ENCODE measurements at places on chromosomes 16 and 17.

GRCh38 chr16:64149756-64150155 lies 972.1 kb downstream of the CDH11 start:
- DNase-seq, result no peak

DNA sequence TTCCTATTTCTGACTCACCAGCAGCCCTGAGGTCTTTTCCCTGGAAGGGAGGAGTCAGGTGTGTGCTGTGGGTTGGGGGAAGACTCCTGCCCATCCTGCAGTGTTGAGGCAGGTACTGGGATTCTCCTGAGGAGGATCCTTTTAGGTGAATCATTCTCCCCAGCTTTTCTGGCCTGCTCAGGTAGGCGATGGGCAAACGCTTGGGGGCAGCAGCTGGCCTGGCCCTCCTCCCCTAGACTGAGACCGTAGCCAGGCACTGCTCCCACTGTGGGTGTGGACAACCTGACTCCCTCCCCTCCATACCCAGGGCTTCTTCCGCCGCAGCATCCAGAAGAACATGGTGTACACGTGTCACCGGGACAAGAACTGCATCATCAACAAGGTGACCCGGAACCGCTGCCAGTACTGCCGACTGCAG lies 15.1 kb downstream of the GJD3 start:
- DNase-seq, result no peak

DNA sequence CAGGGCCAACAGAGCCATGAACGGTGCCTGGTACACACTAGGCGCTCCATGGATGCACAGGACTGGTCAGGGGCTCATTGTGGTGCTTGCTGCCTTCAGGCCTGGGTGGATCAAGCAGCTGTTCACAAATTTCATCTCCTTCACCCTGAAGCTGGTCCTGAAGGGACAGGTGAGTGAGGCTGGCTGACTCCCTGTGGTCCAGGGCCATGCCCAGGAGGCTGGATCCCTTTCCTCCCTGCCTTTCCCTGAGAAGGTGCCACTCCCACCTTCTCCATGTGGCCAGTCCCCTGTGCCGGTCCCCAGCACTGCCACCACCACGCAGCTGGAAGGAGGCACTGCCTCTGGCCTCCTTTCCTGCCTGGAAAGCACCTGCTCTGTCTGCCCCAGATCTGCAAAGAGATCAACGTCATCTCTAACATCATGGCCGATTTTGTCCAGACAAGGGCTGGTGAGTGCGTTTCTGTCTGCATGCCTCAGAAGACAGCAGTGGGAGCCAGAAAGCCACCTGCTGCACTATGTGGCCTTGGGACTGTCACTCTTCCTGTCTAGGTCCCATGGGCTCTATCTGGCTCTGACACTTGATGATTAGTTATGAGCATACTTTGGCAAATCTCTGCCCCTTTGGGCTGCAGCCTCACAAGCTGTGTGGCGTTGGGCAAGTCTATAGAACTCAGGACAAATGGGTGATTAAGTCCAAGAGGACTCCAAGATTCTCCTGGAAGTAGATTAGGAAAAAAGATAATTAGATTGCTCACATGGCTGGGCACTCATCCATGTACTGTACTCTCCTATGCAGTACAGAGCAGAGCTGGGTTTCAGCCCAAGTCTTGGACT lies 9.4 kb downstream of the CETP start:
- no peak for DNase-seq

DNA sequence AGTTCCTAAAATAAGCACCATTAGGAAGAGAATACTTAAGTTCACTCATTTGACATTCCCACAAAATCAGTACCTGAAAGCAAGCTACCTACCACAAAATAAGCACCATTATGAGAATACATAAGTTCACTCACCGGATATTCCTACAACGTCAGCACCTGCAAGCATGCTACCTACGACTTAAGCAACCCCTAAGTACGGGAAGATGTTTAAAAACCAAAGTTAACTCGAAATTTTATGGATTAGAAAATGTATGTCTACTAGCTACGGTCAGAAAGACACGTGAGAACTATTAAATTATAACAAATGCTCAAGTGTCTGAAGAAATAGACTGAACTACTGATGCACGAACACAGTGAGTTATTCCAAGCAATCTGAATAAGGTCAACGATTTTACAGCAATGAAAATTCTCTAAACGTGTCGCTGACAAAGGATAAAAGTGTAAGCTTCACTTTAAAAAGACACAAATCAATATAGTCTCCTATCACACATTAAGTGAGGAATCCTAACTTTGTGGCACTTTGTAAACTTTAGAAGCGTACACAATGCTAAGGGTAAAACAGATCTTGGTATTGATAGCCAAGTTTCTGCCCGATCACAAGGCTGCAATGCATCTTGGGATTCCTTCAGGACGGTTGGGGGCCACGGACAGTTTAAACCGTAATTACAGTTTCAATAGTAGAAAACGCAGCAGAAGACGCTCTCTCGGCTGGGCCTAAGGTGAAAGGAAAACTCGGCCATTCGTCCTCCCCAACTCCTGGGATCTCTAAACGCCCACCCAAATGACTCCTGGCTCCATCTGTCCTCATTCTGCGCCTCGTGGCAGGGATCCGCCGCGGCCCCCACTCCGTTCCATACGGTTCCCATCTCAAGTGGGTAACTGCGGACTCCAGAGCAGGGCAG lies 1.3 kb downstream of the GSPT1 start:
- peak; percentile 28 for DNase-seq
